HCT116 (cell line): ENCODE measurements at places on chromosomes 12 and 14. TPM values are rescaled to one million over a fixed set of nuclear protein-coding genes. Genes with fewer than 3 reads are reported as not detected.

The GRIN2B gene
- 14.2 TPM for total RNA-seq

- peak; percentile 43 for DNase-seq
Observed at GRCh38 chr12:88854260-88854659, 274.0 kb upstream of the KITLG start.

GRCh38 chr12:77122661-77123060, 57.3 kb upstream of the E2F7 start:
- no peak for DNase-seq

- DNase-seq: no peak
Observed at GRCh38 chr12:128543971-128544370, 277.0 kb downstream of the TMEM132C start.

GRCh38 chr12:132437252-132437932, 52.6 kb upstream of the FBRSL1 start:
- no peak for DNase-seq

The TAS2R50 gene
- 0.54 TPM for total RNA-seq

DNA sequence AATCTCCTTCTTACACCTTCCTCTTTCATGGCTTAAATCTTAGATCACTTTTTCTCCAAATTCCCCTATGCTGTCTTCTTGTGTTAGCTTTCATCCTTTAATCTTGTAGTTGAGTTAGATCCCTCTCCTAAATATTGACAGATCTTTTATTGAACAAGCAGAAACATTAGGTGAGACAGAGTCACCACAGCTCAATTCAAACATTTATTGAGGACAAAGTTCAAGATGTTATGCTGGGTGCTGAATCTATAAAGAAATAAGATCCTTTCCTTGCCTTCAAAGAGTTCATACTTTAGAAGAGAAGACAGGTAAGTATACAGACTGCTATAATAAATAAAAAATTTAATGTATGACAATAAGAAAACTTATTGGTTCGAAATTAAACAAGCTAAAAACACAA, 109.7 kb downstream of the TXNDC16 start:
- DNase-seq: no peak

GRCh38 chr14:100786131-100786530, 39.8 kb upstream of the MEG3 start:
- no peak for DNase-seq

- no peak for DNase-seq
Observed at GRCh38 chr12:28824849-28825248, 324.2 kb upstream of the FAR2 start.

- no peak for DNase-seq
Observed at GRCh38 chr14:73829526-73830431, 21.9 kb upstream of the PTGR2 start.

The RAP1B gene
- total RNA-seq: 79.2 TPM

GRCh38 chr14:76101391-76102379, 50.0 kb upstream of the GPATCH2L start:
- no peak for DNase-seq

- DNase-seq: no peak
Observed at GRCh38 chr12:92546635-92547348, 156.0 kb upstream of the PLEKHG7 start.

The KLRK1 gene
- total RNA-seq: 2.3 TPM

The GTF2A1 gene
- 39.7 TPM for total RNA-seq

DNA sequence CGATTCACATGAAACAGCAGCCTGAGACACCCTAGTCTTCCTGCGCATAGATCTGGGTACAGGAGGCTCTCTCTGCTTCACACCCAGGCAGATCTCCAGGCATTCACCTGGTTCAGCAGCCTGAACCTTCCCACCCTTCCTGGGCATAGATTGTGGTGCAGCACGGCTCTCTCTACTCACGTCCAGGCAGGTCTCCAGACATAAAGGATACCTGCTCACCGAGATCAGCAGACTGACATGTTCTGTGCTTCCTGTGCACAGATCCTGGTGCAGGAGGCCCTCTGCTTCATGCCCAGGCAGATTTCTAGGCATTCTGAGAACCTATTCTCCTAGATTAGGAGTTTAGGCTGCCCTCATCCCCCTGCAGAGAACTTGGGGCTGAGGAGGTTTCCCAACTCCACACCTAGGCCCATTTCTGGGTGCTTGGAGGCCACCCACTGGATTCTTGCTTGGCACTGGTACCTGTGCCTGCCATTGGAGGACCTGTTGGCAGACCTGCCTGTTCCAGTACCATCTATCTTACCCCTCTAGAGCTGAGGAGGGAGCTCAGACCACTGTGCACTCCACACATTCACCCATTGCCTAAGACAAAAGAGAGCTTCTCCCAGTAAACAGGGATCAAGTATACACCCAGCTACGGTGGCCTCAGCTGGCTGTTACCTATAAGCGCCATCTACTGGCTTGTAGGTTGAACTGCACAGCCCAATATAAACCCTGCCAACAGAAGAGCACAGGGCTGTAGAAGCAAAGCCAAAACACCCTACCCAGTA, 28.0 kb upstream of the GARIN6 start:
- peak; percentile 23 for DNase-seq

GRCh38 chr12:69719336-69720316, 19.0 kb upstream of the RAB3IP start:
- DNase-seq: no peak

GRCh38 chr12:84186433-84186832, 726.2 kb downstream of the SLC6A15 start:
- no peak for DNase-seq
